ENCODE measurements at places on chromosomes 6 and 20. TPM values are rescaled to one million over a fixed set of nuclear protein-coding genes. Genes with fewer than 3 reads are reported as not detected.

The SLC17A3 gene
- polyA plus RNA-seq = 0.55 TPM

The RAB5IF gene
- 127 TPM for polyA plus RNA-seq

The TGM2 gene
- polyA plus RNA-seq = 332 TPM

The OR2W1 gene
- polyA plus RNA-seq = not detected

GRCh38 chr20:34891166-34892062, 15.0 kb downstream of the ACSS2 start:
- no peak for DNase-seq
- H3K4me1 ChIP-seq = peaks cover 11% of the 10 kb centered on the region
- H3K27me3 ChIP-seq = no peaks in the 10 kb centered on the region
- H3K27ac ChIP-seq = no peak overlapping the region

DNA sequence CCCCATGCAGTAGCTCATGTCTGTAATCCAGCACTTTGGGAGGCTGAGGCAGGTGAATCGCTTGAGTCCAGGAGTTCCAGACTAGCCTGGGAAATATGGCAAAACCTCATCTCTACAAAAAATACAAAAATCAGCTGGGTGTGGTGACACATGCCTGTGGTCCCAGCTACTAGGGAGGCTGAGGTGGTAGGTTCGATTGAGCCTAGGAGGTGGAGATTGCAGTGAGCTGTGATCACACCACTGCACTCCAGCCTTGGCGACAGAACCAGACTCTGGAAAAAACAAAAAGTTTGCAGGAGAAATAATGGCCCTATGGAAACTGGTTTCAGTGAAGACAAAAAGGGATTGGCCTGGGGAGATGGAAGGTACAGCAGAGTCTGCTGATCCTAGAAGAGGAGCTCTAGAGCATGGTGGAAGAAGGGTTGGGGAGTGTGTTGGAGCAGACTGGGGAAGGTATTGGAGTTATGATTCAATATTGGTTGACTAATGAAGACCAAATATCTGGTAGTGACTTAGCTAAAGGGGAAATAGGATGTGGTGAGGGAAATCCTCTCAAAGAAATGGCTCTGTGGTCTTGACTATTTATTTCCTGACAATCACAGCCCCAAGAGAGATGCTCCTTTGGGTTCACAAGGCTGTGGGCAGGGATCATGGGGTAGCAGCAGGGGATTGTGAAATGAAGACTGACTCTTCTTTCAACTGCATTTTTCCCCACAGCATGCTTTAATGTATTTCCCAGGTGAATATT, 281.9 kb downstream of the UTRN start:
- no peaks in the 10 kb centered on the region for H3K4me1 ChIP-seq
- peaks cover 4% of the 10 kb centered on the region for H3K36me3 ChIP-seq
- no peak overlapping the region for H3K4me3 ChIP-seq

All from small intestine (tissue), 16 donors.